ENCODE measurements at places on chromosomes 1 and 21.

DNA sequence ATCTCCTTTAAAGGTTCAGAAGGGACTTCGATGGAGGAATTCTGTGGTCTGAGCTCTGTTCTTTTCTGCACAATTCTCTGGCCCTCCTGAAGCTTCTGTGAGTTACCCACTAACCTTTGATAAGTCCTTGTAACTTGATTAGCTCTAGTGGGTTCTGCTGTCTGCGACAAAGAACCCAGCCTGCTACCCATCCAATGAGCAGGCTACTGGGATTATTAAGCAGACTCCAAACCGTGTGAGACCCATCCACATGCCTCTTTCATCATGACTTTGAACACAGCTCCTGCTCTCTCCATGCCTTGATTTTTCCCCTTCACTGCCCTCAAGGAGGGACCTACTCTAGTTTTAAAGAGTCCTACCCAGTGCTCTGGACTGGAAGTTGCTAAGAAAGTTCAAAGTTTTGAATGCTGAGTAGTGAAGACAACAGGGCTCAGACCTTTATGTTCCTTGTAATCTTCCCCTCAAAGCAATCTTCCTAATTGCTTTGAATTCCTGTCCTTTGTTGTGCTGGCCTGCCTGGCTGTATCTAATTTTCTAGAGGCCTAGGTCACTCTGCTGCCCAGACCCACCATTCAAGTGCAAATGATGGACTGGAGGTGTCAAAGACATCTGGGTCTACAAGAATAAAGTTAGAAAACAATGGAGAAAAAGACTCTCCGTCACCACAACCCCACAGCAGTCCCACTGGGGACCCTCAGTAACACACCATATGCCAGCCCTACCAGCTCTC is 146.9 kb downstream of the RHOU start:
- no peak for DNase-seq

DNA sequence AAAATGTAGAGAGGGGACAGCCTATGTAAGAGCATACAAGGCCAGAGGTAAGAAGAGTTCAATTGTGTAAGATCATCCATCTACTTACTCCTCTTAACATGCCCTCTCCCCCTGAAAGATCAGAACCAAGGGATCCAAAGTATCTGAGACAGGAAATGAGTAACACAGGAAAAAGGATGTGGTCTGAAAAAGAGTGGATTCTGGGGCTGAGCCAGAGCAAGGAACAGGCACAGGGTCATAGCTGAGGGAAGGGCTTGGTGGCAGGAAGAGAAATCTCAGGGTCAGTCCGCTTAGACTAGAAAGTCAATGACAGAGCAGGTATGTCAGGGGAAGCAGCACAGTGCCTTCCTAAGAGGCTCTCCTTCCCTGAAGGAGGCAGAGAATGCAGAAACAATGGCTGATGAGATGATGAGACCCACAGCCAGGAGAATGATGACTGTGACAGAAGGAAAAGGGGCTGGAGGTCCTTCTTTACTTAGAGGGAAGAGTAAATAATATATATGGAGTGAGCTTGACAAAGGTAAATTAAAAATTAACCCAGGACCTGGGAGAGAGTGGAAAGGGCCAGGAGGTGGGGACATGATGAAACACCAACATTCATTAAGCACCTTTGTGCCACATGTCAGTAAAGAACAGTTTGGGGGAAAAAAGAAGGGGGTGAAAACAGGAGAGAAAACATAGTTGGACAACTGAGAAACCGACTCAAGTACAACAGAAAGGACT is 26.2 kb upstream of the A3GALT2 start:
- DNase-seq: peak; percentile 31

GRCh38 chr21:15932726-15933125 is 202.9 kb downstream of the USP25 start:
- DNase-seq: no peak

- DNase-seq: no peak
Measured at GRCh38 chr1:78069784-78070183, 24.0 kb downstream of the GIPC2 start.

DNA sequence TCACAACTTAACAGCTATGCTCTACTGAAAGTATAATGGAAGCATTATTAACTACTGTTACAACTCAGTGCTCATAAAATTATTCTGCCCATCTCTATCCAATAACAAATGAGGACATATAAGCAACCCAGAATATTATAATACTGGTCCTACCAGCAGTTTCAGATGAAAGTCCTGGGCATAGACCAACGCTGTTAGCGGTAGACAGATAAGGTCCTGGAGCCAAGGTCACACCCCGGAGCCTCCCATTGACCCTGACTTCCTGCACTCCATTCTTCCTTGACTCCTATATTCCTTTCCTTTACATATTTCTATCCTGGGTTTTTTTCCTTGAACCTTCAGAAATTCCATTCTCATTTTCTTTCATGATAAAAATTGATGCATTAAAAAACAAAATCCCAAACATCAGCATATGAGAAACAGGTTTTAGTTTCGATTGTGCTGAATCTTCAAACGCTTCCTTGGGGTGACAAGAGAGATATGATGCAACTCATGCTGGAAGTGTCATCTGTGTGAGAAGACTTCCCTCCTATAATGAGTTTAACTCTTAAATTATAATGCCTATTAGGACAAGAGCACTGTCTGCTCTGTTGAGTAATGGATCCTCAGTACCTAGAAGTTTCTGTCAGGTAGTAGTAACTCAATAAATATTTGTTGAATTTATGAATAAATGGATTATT is 831.1 kb downstream of the LRRIQ3 start:
- DNase-seq: no peak

- no peak for DNase-seq
Measured at GRCh38 chr1:60036856-60037460, 36.6 kb downstream of the C1orf87 start.

- no peak for DNase-seq
Measured at GRCh38 chr21:43907751-43908150, 42.7 kb downstream of the AGPAT3 start.

DNA sequence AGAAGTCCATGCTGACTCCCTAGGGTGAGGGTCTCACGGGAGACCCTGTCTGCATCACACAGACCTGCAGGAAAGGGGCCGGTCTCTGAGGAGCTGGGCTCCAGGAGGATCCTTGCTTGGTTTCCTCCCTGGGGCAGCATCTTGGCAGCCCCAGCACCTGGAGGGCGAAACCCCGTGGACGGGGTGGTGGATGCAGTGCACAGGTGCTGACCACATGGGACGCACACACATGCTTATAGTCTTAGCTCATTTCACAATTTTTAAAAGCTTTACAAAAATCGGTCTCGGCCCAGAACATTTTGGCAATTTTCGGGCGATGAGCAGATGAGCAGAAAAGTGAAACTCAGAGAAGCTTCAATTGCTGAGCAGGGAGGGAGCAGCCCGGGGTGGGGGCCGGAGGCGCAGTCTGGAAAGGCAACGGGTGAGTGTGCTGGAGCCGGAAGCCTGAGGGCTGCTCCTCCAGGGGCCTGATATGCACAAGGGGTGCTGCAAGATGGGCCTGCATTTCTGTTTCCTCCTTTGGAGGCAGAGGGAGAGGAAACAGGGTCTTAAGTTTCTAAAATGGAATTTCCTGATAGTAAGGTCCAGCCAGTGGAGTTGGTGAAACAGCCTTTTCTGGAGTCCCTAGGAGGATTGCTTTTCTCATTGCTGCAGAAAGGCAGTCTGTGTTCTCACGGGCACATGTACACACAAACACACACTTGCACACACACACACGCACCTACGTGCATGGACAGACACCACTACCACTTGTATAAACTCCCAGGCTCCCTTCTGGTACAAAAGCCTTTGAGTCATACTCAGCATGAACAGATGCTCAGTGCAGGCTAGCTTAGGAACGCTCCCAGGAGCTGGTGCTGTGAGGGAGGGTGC is 60.6 kb downstream of the SCCPDH start:
- DNase-seq: no peak

- no peak for DNase-seq
Measured at GRCh38 chr1:114015075-114015474, 35.8 kb downstream of the OLFML3 start.

GRCh38 chr1:194341587-194341986 is 1155.2 kb upstream of the B3GALT2 start:
- no peak for DNase-seq
